Left renal cortex interstitium (tissue), 4 donors: ENCODE measurements at places on chromosomes 4 and X.

DNA sequence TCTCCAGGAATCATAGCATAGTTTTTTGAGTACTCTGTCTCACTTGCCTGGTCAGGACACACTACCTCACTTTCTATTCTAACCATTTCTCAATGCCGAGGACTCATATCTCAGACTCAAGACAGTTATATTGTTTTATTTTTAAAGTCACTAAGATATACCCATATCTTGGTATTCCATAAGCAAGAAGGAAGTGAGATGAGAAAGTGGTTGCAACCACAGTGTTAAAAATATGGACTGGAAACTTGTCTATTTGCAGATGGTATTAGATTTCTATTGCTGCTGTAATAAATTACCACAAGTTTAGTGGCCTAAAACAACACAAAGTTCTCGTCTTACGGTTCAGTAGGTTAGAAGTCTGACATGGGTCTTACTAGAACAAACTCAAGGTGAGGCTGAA lies 344.8 kb upstream of the MAGEB2 start:
- no peak for DNase-seq

GRCh38 chrX:106987488-106987887 lies 12.5 kb downstream of the MORC4 start:
- no peak for DNase-seq

DNA sequence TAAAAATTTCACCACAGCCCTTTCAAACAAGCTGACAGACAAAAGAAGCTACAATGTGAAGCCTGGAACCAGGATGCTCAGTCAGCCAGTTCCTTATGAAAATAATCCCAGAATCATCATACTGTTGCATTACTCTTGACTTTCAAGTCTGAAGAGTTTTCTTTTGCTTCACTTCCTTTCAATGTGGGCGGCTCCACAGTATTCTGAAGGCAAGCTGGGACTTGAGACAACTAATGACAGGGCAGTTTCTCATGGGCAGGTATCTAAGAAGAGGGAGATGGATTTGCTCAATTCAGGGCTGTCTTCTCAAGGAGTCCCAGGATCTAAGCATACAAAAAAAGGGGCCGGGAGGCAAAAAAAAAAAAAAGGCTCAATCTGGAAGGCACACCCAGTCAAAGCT lies 173.4 kb downstream of the PAPSS1 start:
- no peak for DNase-seq

- DNase-seq, result no peak
Measured at GRCh38 chr4:88821522-88821921, 123.9 kb upstream of the NAP1L5 start.

DNA sequence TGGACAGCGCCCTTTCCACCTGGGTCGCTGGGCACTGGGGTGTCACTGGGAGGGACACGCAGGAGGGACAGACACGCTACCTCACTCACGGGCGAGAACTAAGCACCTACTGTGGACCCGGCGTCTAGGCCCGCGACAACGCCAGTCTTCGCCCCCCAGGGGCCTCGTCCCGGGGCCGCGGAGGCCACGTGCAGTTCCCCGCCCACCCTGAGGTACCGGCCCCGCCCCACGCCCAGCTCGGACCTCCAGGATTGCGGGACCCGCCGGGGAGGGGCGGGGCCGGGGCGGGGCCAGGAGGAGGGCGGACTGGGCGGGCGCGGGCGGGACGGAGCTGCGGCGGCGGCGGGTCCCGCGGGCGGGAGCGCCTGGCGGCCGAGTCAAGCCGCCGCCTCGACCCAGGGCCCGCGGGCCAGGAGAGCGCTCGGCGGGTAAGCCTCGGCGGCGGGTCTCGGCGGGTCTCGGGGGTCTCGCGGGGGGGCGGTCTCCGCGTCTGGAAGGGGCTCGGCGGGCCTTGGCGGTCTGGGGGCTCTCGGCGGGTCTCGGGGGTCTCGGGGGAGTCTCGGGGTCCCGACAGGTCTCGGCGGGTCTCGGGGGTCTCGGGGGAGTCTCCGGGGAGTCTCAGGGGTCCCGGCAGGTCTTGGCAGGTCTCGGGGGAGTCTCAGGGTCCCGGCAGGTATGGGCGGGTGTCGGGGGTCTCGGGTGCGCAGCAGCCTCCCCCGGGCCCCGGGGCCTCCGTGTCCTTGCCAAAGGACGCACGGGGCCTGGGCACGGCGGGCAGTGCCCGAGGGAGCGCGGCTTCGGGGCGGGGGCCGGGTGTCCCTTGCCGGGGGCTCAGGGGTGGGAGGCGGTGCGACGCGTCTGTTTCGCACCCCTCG lies at the start of gene SH3BP2:
TSS of gene SH3BP2 (plus strand) at position 375 of the 875 bp plus-strand sequence. CDS start 27,533 bp downstream, outside the sequence.
- no peak for DNase-seq

GRCh38 chr4:140251571-140251970 lies 97.6 kb upstream of the MAML3 start:
- no peak for DNase-seq

GRCh38 chrX:38192007-38192810 lies 28.5 kb downstream of the SRPX start:
- no peak for DNase-seq

GRCh38 chr4:81756973-81757372 lies 285.3 kb upstream of the RASGEF1B start:
- no peak for DNase-seq

- no peak for DNase-seq
Measured at GRCh38 chr4:1212546-1213335, 36.2 kb downstream of the CTBP1 start.

GRCh38 chr4:62226082-62226481 lies 1026.0 kb downstream of the ADGRL3 start:
- DNase-seq, result no peak

- DNase-seq, result peak; percentile 18
Measured at GRCh38 chr4:150579551-150580234, 2.3 kb upstream of the MAB21L2 start.

- no peak for DNase-seq
Measured at GRCh38 chrX:119502727-119503483, 34.7 kb downstream of the SLC25A5 start.

- no peak for DNase-seq
Measured at GRCh38 chr4:66340286-66340893, 670.1 kb upstream of the EPHA5 start.

GRCh38 chr4:87865288-87865687 lies 32.5 kb downstream of the MEPE start:
- no peak for DNase-seq

DNA sequence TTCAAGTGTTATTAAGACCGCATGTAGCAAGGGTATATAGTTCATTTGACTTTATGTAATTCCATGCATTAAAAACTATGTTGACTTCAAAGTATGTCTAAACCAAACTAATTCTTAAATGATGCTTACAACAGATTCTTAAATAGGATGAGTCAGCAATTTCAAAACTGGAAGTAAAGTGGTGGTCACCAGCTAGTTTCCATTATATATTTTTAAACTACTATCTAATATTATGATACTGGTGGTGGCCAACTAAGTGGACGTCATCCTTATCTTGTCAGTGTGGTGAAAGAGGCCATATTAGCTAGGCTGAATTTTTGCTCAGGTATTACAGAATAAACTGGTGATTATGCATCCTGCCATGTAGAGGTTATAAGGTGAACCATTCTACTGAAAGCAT lies 1.2 kb downstream of the IL15 start:
- no peak for DNase-seq

DNA sequence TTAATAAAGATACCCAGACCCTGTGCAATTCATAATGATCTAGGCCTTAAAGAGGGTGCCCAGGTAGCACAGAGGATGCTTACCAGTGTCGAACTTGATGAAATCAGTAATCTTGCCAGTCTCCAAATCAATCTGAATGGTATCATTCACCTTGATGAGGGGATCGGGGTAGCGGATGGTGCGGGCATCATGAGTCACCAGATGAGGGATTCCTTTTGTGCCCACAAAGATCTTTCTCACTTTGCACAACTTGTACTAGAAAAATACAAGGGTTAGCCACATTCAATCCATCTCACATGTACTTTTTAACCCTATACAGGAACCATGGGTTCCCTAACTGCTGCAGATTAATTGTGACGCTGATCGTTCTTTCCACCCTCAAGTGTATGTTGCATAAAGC lies 3.3 kb downstream of the RPS4X start:
- DNase-seq, result no peak

DNA sequence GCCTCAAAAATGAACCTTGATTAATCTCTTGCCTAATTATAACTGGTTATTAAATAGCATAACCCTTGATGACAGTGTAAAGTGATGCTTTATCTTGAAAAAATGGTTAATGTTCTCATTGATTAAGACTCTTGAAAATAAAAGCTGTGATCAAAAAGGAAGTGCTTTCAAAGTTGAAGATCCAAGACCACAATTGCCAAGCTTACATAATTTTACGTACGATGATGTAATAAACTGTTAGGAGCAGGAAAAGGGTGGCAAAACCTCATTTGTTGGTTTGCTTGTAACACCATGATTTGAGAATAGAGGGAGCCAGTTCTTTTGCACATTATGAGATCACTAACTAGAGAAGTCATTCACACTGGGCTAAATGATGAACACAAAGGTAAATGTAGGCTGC lies 322.2 kb downstream of the ADGRL3 start:
- DNase-seq, result no peak
